Left ventricle myocardium inferior (tissue), 1 donor: ENCODE measurements at places on chromosomes 1 and 21.

DNA sequence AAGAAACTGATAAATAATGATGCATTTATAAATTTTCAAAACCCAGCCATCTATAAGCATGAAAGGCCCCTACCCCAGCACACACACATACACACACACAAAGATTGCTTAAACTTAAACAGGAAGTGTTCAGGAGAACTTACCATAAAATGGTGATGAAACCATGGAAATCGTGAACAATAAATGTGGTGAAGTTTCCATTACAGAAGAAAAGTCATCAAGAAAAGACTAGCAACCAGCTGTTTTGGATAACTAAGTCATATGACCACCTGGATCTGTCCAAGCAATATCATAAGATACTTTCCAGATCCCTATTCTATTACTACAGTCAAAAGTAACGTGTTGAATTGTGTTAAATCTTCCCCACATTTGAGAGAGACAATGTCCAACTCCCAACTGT is 24.1 kb downstream of the RGS5 start:
- no peak overlapping the region for H3K27ac ChIP-seq
- H3K27me3 ChIP-seq: no peaks in the 10 kb centered on the region
- H3K4me3 ChIP-seq: no peak overlapping the region
- H3K4me1 ChIP-seq: peaks cover 8% of the 10 kb centered on the region

DNA sequence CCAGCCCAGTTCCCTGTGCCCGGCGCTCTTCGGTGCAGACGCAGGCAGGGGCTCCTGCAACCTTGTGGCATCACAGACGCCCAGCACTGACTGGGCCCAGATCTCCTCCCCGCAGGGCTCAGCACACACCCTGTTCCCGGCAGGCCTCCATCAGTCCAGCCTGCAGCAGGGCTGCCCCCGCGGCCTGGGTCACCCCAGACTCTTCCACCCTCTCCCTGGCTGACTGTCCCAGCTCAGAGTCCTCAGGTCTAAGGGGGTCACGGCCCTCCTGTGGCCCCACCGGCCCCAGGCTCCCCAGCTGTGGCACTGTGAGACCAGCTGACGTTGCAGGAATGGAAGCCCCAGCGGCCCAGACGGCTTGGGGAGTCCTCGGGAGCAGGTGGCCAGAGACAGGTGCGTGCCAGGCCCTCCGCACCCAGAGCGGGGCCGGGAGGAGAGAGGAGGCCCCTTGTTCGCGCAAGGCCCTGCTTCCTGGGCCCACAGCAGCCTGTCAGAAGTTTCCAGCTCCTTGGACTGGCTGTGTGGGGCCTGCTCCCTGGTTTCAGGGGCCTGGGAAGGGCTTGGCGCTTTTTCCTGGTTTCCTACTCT is 4.2 kb downstream of the B3GALT6 start:
- no peaks in the 10 kb centered on the region for H3K36me3 ChIP-seq
- H3K27me3 ChIP-seq: peaks cover 43% of the 10 kb centered on the region
- H3K4me1 ChIP-seq: peaks cover 40% of the 10 kb centered on the region
- DNase-seq: no peak
- H3K27ac ChIP-seq: no peak overlapping the region

DNA sequence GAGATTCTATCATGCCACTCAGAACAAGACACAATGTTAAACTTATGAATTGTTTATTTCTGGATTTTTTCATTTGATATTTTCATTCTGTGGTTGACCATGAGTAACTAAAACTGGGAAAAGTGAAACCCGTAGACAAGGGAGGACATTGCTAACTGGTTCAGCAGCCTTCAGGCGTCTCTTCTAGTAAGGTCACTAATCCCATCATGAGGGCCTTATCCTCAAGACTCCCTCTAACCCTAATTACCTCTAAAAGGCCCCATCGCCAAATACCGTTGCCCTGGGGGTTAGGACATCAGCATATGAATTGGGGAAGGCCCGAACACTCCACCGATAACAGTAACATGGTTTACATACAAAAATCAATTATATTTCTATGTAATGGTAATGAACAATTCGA is 247.6 kb downstream of the TM2D1 start:
- H3K4me3 ChIP-seq: no peak overlapping the region
- H3K4me1 ChIP-seq: no peaks in the 10 kb centered on the region
- H3K27ac ChIP-seq: no peak overlapping the region
- no peaks in the 10 kb centered on the region for H3K36me3 ChIP-seq
- no peak for DNase-seq
- H3K27me3 ChIP-seq: peaks cover 4% of the 10 kb centered on the region

DNA sequence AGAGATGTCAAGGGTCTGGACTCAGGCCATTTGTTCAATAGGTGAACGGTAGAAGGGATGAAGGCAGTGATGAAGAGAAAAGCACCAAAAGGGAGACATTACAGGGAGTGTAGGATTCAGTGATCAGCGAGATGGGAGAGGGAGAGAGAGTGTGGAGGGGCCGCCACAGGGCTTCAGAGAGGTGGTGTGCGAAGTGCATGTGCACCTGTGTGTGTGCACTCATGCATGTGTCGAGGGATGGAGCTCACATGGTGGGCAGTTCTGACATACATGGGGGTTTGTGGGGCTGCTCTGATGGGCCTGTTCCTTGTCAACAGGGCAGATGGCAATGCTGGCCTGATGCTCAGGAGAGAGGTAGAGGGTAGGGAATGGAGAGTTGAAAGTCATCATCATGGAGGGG is 11.4 kb upstream of the KCNA2 start:
- no peak overlapping the region for H3K27ac ChIP-seq
- peaks cover 9% of the 10 kb centered on the region for H3K4me1 ChIP-seq
- peaks cover 87% of the 10 kb centered on the region for H3K27me3 ChIP-seq
- no peak for DNase-seq

GRCh38 chr1:22163137-22163536 is 20.2 kb upstream of the WNT4 start:
- no peak for DNase-seq
- H3K27ac ChIP-seq: no peak overlapping the region
- peaks cover 7% of the 10 kb centered on the region for H3K4me1 ChIP-seq
- no peaks in the 10 kb centered on the region for H3K36me3 ChIP-seq
- H3K27me3 ChIP-seq: peaks cover 3% of the 10 kb centered on the region

DNA sequence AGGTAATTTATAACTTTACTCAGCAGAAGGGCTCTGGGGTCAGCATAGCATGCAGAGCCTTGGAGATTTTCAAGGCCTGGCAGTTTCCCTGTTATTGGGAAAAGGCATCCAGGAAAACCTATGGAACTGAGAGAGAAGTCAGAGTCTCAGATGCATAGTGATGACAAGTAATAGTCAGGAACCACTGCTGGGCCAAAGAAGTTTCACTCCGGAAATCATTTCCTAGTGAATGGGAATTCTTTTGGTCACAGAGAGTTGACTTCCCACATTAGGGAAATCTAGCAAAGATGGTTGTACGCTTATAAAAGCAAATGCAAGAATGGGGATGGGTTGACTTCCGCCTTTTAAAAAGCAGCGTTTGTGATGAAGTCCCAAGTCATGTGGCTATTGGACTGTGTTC is 28.4 kb upstream of the RUNX1 start:
- no peaks in the 10 kb centered on the region for H3K4me1 ChIP-seq
- no peak for DNase-seq
- H3K36me3 ChIP-seq: no peaks in the 10 kb centered on the region
- peaks cover 62% of the 10 kb centered on the region for H3K27me3 ChIP-seq
- no peak overlapping the region for H3K4me3 ChIP-seq

DNA sequence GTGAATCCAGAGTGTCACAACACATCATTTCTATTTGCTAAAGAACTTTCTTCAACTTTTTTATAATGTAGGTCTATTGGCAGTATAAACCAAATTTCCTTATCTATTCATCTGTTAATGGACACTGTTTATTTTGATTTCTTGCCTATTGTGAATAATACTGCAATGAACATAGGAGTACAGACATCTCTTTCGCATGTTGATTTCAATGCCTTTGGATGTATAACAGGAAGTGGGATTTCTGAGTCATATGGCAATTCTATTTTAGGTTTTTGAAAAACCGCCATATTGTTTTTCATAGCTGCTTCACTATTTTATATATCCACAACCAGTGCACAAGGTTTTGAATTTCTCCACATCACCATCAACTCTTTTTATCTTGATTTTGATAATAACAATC is 198.7 kb downstream of the KCNT2 start:
- H3K4me3 ChIP-seq: no peak overlapping the region
- H3K4me1 ChIP-seq: peaks cover 6% of the 10 kb centered on the region
- H3K27me3 ChIP-seq: no peaks in the 10 kb centered on the region
- H3K36me3 ChIP-seq: no peaks in the 10 kb centered on the region

DNA sequence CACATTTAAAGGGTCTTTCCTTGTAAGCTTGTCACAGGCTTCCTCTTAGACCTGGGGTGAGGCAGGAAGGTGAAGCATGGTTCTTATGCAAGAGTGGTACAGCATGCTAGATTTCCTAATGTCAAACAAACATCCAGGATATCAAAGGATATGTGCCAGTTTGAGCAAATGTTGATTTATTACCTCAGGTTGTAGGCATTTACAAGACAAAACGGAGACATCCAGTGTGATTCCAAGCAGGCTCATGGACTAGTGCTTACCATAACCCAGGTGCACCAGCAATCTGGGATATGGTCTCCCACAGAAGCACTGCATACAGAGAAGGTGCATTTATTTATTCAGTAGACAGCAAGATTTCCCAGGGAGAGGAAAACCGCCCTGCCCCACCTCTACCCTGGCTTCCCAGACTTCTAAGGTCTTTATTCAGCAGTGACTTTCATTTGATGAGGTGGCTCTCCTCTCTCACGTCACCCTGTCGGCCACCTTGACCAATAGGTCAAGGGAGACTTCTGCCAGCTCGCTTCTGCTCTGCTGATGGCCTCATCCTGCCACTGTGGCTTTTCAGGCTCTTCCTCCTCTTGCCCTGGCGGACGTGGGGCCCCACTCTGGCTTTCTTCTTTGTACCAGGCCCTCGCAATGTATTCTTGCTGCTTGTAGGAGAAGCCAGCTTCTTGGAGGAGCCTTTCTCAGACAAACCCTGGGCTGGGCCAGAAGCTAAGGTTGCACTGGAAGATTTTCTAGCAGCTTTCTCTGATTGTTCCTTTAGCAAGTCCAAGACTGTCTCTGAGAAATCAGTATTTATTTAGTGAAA is 25.6 kb downstream of the HHIPL2 start:
- no peaks in the 10 kb centered on the region for H3K4me1 ChIP-seq
- H3K27me3 ChIP-seq: peaks cover 30% of the 10 kb centered on the region
- DNase-seq: no peak
- H3K27ac ChIP-seq: no peak overlapping the region
- no peaks in the 10 kb centered on the region for H3K36me3 ChIP-seq

DNA sequence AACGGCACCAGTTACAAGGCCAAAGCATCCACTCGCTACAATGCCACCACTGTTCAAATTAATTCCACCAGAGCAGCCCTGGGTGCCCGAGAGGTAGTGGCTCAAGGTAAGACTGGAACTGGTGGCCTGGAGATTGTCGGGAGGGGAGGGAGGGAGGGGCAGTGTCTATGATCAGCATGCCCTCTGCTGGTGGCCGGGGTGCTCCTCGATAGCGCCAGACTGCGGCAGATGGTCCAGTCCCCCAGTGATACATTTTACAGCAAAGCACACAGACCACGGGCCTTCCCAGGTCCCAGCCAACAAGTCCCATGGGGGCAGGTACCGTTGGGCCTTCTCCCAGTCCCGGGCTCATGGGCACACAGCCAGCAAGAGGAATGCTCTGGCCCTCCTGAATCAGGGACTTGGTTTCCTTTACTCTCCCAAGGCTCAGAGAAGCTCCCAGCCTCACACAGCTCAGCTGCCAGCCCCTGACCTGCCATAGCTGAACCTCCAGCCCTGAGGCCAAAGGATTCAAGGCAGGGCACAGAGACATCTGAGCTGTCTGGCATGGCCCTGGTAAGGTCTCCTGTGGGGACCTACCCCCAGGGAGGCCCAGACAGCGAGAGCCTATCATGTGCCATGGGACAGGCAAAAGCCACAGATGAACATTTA is 15.3 kb downstream of the ACOT7 start:
- H3K4me1 ChIP-seq: no peaks in the 10 kb centered on the region
- no peaks in the 10 kb centered on the region for H3K36me3 ChIP-seq
- H3K27me3 ChIP-seq: no peaks in the 10 kb centered on the region
- H3K27ac ChIP-seq: no peak overlapping the region
- H3K4me3 ChIP-seq: no peak overlapping the region

GRCh38 chr21:31878831-31879230 is 6.0 kb downstream of the HUNK start:
- no peak overlapping the region for H3K27ac ChIP-seq
- no peak overlapping the region for H3K4me3 ChIP-seq
- DNase-seq: no peak
- H3K36me3 ChIP-seq: no peaks in the 10 kb centered on the region
- H3K27me3 ChIP-seq: peaks cover 59% of the 10 kb centered on the region
- peaks cover 17% of the 10 kb centered on the region for H3K4me1 ChIP-seq

DNA sequence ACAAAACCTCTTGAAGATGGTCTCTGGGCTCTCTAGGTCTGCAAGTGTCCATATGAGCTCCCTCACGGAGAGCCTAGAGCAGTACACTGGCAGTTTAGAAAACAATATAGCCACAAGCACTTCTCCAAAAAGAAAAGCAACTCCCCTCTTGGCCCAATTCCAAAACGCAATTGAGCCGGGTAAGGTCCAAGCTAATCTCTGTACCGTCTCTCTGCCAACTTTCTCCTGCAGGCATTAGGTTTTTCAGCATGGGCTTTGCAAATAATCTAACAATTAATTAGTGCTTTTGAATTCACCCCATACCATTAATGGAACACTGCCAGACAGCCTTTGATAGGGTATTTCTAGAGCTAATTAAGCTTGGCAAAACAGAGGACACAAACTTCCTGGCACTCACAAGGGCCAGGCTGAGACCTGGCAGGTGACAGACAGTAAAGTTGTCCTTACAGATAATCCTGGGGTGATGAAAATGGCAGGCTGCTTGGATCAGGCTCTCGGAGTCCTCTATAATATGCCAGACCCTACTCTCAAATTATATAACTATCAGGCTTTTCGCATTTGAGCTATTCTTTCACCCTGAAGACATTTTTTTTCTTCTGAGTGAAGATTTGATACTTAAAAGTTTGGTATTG is 39.8 kb downstream of the TGFBR3 start:
- H3K4me3 ChIP-seq: peak overlapping the region; percentile 37
- peak overlapping the region; percentile 79 for H3K27ac ChIP-seq
- no peaks in the 10 kb centered on the region for H3K27me3 ChIP-seq
- H3K36me3 ChIP-seq: no peaks in the 10 kb centered on the region
- DNase-seq: no peak

DNA sequence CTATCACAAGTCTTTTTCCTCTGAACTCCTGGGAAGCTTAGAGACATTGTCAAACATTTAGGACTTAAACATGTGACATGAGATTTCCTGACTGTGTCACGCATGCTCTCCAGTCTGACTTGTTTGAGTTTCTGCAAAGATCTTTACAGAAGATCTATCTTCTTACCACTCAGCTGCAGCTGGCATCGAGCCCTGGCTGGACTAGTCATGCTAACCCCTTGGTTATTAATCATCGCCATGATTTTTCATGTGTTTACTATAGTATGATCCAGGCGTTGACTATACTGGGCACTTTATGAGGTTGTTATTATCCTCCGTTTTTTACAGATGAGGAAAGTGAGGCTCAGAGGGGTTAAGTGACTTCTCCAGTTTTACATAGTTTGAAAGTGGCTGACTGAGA is 18.1 kb upstream of the IRF2BP2 start:
- H3K4me3 ChIP-seq: no peak overlapping the region
- no peaks in the 10 kb centered on the region for H3K27me3 ChIP-seq
- DNase-seq: no peak
- no peaks in the 10 kb centered on the region for H3K36me3 ChIP-seq
